NCI-H510A (cell line): ENCODE measurements at places on chromosomes 4 and X.

DNA sequence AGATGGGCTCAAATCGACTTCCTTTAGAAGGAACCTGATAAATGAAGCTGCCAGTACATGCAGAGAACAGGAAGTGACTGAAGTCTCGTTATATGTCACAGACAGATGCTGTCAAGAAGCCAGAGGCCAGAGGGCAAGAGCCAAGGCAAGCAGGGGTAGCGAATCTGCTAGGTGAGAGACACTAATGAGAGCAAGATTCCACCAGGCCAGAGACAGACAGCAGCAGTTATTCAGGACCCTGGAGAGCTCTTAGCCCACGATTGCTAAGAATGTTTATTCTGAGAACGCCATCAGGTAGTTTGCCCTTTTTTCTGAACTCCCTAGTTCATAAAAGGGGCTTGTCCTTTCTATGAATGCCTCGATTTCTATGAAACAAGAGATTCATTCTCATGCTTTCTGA is 73.7 kb downstream of the BEND2 start:
- no peak for DNase-seq

DNA sequence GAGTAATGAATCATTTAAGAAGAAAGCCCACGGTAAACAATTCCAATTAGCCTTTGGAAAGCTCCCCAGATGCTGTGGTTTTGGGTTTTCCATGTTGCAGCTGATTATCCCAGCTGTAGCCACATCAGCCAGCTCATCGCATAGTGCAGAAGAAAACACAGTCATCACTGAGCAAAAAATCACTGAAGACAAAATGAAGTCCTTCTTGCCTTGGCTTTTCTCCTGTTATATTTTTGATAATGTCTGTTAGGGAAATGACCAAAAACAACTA is 193.0 kb upstream of the C1QTNF7 start:
- DNase-seq: no peak

DNA sequence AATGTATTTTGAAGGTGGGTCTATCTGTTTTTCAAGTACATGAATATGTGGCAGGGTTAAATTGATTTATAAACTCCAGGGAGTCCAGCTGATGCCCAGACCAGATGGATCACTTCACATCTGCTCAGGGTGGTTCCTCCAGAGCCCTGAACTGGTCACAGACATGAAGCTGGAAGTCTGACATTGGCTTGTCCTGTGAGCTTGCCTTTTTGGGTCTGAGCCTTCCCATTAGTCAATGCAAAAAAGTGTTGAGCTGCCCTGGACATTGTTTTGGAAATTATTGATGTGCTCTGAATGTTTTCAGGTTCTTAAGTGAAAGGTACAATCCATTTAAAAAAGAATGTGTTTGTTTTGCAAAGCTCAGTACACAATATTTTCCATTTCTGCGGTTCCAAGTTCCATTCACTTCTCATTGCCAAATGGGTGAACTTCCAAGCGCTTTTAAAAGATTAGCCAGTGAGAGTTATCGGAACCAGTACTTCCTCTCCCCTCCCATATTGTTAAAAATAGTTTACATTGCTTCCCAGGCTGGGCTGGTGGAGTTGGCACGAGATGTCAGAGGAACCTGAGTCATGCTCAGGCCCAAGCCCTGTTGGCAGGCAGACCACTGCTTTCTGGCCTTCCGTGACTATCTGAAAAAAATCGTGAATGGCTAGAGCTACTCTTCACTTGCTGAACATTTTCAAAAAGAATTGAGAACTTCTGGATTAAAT is 52.1 kb downstream of the PDGFRA start:
- DNase-seq: no peak

DNA sequence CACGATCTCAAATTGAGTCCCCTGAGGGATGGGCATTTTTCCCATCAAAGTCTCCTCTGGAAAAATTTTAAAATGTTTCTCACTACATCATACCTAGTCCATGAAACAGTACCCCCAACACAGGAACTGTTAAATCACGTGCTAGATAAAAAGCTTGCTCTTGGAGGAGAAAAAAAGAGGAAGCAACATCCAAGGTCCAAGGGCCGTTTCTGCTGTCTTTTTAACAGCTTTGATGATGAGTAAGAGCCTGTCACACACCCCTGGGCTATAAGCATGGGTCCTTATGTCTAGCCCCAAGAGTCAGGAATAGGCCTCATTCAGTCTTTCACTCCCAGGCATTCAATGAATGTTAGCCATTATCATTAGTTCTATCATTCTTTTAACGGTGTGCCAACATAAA is 128.9 kb downstream of the SH3KBP1 start:
- DNase-seq: no peak

- DNase-seq: no peak
Measured at GRCh38 chr4:71156616-71157015, 163.2 kb downstream of the DCK start.

GRCh38 chrX:153620576-153620975 is 21.6 kb upstream of the CCNQ start:
- no peak for DNase-seq

- no peak for DNase-seq
Measured at GRCh38 chr4:80360900-80361299, 25.4 kb downstream of the CFAP299 start.

- no peak for DNase-seq
Measured at GRCh38 chr4:8294036-8294435, 24.5 kb downstream of the HTRA3 start.

DNA sequence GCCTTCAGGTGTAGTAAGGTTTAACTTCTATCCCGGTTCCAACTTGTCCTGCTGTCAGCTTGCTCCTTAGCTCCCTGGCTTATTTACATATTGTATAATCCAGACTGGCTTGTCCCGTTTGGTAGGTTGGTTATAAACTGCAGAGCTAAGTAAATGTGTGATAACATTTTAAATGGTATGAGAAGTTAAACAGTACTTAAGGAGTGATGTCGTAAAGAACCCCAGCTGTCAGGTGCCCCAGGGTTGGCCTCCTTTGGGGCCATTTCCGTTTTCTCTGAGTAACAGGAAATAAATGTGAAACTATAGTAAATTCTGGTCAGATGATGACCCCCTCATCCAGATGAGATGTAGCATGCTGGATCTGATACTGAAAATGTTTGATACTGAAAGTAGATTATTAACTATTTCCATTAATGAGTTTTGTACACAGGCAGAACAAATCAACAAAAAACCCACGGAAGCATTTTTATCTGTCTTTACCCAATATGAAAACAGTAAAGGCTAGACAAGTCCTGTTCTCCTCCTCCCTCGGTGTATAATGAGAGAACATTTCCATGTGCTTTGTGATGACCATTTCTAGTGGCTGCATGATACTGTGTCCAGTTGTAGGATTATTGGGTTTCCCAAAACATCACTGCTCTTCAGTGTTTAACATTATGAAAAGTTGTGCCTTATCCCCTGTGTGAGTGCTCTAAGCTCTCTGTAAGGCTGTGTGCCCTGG is 22.4 kb downstream of the GAB1 start:
- DNase-seq: no peak

DNA sequence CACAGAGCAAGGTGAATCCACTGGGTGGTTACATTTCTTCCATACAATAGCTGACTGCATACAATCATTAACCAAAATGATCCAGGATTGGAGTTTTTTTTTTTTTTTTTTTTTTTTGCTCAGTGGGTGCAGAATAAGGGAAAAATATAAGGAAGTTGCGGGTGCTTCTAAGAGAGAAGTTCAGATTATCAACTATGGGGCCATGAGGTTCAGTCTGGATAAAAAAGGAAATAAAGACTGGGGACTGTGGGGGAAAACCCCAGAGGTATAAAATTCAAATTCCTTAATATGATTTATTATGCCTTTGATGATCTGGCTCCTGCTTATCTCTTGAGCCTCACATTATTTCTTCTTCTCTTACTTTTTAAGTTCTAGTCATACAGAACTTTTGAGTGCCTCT is 5.9 kb upstream of the EIF1AX start:
- DNase-seq: no peak

- no peak for DNase-seq
Measured at GRCh38 chr4:8012517-8012916, 72.9 kb upstream of the AFAP1 start.

DNA sequence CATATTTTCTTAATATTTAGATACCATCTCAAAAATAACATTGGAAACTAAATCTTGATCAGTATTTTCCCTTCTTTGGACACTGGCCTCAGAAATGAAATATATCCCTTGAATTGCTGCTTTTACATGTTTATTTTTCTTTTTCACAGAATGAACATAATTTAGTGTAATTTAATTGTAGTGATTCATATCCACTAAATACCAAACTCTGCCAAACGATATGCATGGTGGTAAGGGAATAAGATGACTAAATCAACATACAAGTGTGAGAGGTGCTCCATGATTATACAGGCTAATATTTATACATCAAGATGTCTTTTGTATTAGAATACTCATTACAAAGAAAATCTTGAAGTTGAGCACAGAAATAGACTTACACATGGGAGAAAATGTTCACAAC is 216.8 kb upstream of the PACRGL start:
- DNase-seq: no peak

GRCh38 chr4:141518222-141518621 is 118.2 kb upstream of the IL15 start:
- DNase-seq: no peak

DNA sequence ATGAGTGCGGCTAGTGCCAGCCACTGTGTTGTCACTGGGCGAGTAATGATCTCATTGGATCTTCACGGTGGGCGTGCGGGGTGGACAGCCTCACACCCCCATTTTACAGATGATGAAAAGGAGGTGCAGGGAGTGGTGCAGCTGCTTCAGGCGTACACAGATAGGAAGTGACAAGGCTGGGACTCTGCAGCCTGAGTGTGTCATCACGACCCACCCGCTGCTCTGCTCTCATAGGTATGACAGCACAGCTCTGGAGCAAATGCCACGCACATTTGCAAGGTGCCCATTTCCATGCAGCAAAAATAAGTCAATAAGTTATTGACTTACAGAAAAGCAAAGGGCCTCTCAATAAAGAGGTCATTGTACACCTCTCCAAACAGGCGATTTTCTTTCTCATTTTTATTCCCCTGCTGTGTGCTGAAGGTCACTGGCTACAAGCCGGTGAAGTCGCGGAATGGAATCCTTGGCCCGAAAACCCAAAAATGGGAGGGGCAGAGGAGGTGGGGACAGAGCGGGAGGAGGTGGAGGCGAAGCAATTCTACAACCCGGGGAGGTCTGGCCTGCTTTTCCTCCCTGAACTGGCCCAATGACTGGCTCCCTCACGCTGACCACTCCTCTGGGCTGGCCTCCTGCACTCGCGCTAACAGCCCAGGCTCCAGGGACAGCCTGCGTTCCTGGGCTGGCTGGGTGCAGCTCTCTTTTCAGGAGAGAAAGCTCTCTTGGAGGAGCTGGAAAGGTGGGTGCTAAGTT is at the start of gene SOD3:
SOD3 (plus strand) TSS at position 658 of the 750 bp plus-strand sequence. CDS start 3,949 bp downstream, outside the sequence.
- DNase-seq: no peak

- no peak for DNase-seq
Measured at GRCh38 chr4:99352602-99353537, at the start of gene ADH1C. Gene ADH1C (minus strand): TSS chr4:99352746. CDS start chr4:99352675, 71 bp downstream.

DNA sequence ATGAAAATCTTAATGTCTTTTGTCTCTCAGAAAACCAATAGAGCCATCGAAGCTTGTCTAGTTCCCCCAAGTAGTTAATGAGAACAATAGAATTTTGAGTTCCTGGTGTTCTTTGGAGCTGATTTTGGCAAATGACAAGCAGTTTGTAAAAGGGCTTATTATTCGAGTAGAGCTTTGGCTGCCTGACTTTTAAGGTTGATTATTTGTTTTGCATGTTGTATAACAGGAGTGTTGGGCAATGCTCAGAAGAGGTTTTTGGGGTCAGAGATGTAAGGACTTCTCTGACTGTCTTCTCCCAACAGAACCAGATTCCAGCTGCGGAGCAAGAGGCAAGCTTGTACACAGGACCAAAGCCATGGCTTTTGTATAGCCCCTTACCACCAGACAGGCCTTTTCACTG is 30.0 kb downstream of the ZCCHC12 start:
- no peak for DNase-seq

GRCh38 chr4:82643994-82644733 is 82.4 kb upstream of the TMEM150C start:
- no peak for DNase-seq

DNA sequence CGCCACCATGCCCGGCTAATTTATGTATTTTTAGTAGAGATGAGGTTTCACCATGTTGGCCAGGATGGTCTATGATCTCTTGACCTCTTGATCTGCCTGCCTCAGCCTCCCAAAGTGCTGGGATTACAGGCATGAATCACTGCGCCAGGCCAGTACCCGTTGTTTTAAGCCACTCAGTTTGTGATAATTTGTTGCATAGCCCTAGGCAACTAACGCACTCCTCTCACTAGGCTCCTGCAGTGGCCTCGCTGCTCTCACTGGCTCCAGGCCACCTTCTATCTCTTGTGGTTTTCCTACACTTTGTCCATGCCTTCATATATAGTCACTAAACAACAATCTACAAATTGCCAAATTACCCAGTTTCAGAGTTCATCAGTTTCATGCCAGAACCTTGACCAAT is 58.1 kb downstream of the DCHS2 start:
- DNase-seq: no peak

DNA sequence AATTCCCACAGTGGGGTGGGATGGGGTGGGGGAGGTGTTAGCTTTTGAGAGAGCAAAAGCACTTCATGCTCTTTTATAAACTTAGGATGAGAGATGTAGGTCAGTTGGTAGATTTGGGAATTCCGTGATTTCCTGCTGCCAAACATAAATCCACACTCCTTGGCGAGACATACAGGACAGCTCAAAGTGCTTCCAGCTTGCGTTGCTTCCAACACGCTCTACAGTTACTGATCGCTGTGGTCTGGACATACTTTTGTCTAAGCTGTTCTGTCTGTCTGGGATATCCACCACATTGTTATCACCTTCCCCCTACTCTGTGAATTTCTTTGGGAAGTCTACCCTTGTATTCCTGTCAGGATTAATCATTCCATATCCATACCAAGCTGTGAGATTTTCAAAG is 117.5 kb downstream of the RAPGEF2 start:
- no peak for DNase-seq

- no peak for DNase-seq
Measured at GRCh38 chr4:15003891-15004738, 1.8 kb downstream of the CPEB2 start.

GRCh38 chrX:13911586-13911985 is 94.7 kb upstream of the GPM6B start:
- DNase-seq: no peak

DNA sequence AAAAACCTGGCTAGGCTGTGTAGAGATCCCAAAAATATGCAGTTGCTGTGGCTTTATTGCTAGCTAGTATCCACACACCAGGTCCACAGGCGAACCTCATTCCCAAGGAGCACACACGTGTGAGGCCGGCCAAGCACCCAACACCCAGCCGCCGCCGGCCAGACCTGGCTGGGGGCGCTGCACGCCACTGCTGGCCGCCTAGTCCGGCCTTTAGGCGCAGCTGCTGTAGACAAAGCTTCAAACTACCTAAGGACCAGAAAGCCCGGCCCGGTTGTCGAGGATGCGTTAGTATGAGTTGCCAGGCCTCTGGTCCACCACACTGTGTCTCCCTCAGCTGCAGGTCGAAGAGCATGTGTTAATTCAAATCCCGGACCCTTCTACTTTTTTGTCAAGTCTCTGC is 3.1 kb downstream of the POU3F4 start:
- DNase-seq: no peak
